ENCODE measurements at places on chromosomes 1 and 21.

DNA sequence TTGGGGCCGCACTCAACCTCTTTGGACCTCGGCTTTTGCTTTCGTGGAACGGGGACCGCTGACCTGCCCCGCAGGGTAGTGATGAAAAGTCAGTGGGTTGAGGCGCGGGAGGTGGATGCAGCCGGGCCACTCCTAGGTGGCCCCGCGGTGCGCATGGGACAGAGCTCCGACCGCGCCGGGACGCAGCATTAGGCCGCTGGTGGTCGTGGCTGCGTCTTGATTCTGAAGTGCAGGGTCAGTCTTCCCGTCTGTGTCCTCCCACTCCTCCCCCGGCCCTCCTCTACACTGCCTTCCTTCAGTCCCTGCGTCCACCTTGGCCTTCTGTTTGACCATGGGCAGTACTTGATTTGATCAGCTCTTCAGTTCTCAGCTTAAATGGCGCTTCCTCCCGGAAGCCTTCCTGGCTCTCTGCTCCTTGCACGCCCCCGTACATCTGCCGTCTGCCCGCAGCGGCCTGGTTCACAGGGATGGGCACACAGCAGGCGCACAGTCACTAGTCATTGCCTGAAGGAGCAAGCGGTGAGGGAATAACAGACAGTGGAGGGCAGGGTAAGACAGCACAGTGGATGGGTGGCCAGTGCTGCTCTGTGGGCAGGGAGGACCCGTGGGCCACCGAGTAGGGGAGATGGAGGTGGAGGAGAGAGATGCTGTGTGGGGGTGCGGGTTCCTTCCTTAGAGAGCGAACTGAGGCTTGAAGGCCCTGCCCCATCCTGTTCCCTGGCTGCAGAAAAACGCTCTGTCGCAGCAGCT, 633 bp downstream of the THEMIS2 start:
- DNase-seq: peak; percentile 47

DNA sequence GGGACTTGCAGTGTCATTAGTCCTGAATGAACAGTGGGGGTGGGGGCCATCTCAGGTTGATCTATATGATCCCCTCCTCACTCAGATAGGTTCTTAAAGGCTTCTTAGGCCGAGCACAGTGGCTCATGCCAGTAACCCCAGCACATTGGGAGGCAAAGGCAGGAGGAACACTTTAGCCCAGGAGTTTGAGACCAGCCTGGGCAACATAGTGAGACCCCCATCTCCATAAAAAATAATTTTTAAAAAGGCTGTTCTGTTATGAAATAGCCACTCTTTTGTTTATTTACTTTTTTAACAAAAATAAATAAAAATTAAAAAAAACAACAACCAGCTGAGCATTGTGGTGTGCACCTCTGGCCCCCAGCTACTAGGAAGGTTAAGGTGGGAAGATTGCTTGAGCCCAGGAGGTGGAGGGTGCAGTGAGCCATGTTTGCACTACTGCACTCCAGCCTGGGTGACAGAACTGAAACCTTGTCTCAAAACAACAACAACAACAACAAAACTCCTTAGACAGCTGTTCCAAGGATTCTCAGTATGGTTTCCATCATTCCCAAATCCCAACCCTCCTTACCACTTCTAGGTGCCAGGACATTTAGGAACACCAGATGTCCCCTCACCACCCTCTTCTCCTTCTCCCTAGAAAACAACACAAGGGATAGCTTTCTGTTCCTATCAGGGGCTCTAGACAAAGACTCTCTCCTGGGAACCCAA, 2.0 kb upstream of the TRAPPC3 start:
- no peak for DNase-seq

GRCh38 chr1:158818560-158818959, 12.6 kb upstream of the MNDA start:
- DNase-seq: no peak

GRCh38 chr21:25970254-25970930, 200.2 kb downstream of the APP start:
- DNase-seq: no peak

GRCh38 chr1:27644369-27645070, 9.5 kb upstream of the FGR start:
- DNase-seq: no peak

DNA sequence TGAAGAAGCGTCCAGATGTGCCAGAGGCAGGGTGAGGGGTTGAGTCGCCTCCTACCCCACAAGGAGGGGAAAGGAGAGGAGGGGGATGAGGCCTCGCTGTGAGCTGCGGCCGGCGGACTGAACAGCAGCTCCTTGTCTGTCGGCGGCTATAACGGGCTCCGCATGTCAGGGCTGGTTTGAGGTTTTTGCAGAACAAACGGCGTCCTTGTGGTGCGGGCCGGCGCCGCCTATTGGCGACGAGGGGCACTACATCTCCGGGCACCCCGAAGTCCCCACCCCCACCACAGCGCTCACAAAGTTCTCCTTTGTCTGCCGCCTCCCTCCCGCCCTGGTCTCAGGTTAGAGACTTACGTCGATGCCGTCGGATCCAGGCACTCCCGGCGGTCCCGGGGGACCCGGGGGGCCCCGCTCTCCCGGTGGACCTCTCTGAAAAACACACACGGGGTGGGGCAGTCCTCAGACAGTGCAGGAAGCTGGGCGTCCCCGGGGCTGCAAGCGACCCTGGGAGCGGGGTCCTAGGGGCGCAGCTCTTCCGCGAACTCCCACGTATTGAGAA, 1.8 kb downstream of the COL9A2 start:
- peak; percentile 92 for DNase-seq

DNA sequence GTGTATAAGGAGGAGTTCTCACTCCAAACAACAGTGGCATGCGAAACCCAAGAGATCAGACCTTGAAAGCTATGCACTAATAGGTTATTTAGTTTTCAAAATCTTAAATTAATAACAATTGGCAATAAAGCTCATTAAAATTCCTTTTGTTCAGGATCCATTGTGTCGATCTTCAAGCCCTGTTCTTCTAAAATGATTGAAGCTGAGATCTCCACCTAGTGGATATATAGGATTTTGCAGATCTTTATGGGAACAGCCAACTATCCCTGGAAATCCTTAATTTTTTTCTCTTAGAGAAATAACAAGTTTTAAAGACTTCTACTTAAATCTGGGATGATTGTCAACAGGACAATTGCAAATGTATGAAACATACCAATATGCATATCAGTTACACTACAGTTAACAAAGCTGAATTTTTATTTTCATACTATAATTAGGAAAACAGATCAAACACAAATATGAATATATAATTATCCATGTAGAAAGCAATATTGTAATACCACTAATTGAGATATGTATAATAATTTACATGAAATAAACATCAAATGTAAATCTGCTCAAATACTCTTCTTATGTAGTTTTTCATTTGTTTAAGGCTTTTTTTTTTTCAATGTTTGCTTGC, 43.3 kb downstream of the LRRC53 start:
- no peak for DNase-seq

- DNase-seq: no peak
These were observed 39.9 kb upstream of the SMYD2 start for GRCh38 chr1:214241060-214241459.

DNA sequence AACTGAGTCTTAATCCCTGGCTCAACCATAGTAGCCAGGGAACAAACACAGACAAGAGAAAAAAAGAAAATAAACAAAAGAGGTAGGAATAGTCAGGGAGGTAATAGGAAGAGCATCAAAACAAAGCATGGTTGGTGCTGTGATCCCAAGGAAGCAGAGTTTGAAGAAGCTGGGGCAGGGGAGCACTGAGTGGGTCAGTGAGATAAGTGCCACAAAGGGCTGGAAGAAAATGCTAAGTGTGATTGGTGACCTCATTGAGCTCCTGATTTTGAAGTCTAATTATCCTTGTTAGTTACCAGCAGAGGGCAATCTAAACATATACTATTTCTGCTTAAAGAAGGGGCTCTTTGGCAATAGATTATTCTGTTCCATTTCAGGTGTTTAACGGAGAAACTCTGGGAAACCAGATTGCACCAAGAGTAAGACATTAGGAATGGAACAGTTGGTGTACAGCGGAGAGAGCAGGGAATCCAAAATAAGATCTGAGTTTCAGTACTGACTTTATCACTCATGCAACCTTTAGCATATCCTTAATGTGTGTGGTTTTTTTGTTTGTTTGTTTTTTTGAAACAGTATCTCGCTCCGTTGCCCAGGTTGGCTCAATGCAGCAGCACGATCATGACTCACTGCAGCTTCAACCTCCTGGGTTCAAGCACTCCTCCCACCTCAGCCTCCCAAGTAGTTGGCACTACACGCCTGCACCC, 30.7 kb upstream of the KIAA1614 start:
- no peak for DNase-seq

- DNase-seq: peak; percentile 68
These were observed 14.9 kb downstream of the AADACL4 start for GRCh38 chr1:12658531-12659453.

- no peak for DNase-seq
These were observed 50.9 kb downstream of the ACTL8 start for GRCh38 chr1:17805869-17806684.

- DNase-seq: no peak
These were observed 12.1 kb downstream of the FOXD2 start for GRCh38 chr1:47449822-47450552.

GRCh38 chr1:47569681-47570470, 132.0 kb downstream of the FOXD2 start:
- no peak for DNase-seq

DNA sequence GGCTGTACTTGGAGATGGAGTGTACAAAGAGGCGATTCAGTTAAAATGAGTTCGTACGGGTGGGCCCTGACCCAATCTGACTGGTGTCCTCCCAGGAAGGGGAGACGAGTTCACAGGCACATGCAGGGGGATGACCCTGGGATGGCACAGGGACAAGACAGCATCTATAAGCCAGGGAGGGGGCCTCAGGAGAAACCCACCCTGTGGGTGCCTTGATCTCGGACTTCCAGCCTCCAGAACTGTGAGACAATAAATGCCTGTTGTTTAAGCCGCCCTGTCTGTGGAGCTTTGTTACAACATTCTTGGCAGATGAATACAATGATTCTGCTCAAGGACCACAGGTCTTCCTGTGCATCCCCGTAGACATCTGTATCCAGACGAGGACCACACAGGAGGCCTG, 14.6 kb upstream of the CLDN14 start:
- no peak for DNase-seq

DNA sequence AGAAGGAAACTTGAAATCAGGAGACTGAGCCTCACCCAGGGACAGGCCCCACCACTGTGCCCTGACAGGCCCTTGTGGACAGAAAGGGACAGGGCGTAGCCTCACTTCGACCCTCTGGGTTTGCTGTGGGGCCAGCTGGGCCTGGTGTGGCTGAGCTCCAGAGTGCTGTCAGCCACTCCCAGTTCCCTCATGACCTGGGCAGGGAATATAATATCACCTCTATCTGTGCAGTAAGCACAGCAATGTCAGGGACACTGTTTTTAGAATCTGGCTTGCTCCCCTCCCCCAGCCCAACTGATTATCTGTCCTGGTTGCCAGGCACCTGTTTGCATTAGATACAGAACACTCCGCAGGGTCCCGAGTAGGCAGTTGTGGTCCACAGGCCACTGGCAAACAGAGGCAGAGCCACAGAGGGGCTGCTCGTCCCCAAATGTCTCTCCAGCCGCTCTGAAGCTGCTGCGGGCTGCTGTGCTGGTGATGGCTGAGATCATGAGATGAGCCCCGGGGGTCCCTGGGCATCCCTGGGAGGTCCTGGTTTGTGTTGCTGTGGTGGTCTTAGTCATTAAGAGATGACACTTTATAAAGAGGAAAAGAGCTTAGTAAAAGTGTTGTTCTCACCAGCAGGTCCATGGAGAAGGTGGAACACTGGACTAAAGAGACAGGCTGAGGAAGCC, 51.6 kb downstream of the ETS2 start:
- no peak for DNase-seq

DNA sequence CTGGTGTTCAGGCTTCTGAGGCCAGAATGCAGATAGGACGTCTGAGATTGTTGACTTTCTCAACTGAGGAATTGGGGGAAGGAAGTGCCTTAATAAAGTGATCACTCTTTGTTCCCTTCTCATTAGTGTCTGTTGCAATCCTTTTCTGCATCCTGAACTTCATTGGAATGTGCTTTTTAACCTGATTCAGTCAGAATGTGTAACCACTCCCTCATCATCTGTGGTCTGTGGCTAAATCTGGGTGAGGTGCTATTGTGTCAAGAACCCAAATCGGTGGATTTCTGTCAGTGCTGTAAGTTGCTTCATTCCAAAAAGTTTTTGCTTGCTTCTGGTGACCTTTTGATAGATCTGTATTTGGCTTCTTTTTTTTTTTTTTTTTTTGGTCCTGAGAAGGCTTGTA, 38.2 kb downstream of the ARID1A start:
- no peak for DNase-seq

- no peak for DNase-seq
These were observed 26.2 kb upstream of the IL10 start for GRCh38 chr1:206798384-206798996.

GRCh38 chr1:6352138-6352563, 41.4 kb downstream of the ACOT7 start:
- no peak for DNase-seq

DNA sequence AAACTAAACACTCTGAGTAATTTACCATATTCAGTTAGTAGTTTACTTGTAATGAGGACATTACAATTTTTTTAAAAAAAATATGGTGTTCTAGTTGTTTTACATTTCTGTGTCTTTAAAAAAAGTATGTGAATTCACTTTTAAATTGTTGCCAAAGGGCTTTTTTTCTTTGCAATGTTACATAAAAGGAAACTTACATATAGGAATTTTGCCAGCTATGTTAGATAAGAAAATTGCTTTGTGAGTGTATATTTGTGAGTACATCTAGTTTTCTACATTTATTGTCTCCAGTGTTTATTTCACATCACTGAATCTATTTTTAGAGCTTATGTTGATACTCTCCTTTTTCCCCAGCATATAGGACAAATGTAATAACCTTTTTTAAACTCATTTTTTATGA, 206.8 kb downstream of the GPR52 start:
- no peak for DNase-seq
